ENCODE measurements at places on chromosomes 2 and 18.

GRCh38 chr2:203328760-203329540 lies 756 bp downstream of the ABI2 start:
- DNase-seq = peak; percentile 27

DNA sequence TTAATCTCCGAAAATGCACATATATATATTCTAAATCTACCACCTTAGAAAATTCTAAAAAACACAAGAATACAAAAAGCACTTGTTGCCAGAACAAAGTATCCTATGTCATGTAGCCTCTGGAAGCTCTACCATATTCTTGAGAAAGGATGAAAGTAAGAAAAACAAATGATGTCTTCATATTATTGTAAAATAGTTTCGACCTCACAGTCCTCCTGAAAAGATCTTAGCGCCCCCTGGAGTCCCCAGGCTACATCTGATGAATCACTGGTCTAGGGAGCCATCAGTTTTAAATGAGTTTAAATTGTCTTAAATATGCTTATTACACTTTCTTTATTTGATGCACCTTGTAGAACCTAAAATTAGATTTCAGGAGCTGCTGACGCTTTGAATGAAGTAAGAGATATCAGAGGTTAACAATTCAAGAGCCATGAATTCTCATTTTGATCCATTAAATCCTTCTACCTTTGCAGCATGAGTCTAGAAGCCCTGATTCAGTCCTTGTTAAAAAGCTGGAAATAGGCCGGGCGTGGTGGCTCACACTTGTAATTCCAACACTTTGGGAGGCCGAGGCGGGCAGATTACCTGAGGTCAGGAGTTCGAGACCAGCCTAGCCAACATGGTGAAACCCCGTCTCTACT lies 138.8 kb downstream of the MCFD2 start:
- DNase-seq = peak; percentile 75

DNA sequence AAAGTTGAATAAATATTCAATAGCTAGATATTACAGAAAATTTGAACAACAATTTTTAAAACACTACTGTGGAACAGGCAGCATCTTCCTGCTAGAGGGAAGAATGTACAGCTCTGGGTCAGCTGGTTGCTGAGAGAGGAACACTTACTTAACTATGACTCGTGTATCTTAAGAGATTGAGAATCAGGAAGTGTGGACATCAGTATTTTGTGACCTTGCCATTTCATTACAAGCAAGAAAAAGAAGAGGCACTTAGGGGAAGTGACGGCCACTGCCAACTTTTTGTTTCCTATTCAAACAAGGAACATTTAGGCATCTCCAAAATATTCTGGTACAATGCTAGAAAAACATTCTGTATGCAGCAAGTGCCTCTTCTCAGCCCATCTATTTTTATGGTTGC lies 45.9 kb downstream of the ITPRID2 start:
- DNase-seq = no peak

- no peak for DNase-seq
Measured at GRCh38 chr2:12076810-12077209, 330.4 kb downstream of the LPIN1 start.

DNA sequence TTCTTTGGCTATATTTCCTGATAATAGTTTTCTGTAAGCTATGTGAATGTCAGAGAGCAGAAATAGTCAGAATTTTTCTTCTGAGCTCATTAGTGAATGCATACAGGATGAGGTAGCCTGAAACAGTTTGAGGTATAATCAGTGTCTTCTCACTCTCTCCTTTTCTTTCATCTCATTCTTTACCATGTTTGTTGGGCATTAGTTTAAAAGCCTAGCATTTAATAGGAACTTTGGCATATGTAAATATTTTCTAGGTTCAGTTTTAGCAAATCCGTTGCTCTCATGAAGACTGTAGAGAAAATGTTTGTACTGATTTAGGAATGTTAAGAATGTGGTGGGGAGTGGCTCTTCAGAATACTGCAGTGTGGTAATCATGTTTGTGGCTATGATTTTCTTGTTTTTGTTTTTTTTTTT lies 119.4 kb downstream of the PARD3B start:
- peak; percentile 11 for DNase-seq

GRCh38 chr2:190486037-190486623 lies 48.4 kb downstream of the NEMP2 start:
- peak; percentile 35 for DNase-seq

- peak; percentile 92 for DNase-seq
Measured at GRCh38 chr2:100603948-100604633, 41.3 kb downstream of the PDCL3 start.

DNA sequence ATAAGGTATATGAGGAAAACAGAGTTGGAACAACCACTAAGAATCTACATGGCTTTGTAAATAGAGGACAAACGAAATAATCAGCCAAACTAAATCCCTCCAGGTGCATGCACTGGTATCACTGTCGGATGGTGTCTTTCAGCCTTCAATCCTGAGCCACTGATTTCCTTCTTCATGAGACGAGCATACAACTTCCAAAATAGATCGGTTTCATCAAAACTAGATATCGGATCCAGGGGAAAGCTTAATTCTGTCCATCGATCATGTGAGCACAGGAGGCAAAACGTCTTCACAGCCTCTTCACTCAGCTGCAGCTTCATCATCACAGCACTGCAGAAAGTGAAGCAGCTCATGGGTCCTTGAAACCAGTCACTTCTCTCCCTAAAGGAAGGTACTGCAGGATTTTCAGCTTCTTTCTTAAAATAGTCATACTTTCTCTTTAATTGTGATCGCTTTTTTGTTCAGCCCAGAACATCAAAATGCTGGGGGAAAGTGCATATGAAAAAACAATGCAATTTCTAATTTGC lies 80.5 kb downstream of the DTNB start:
- no peak for DNase-seq

DNA sequence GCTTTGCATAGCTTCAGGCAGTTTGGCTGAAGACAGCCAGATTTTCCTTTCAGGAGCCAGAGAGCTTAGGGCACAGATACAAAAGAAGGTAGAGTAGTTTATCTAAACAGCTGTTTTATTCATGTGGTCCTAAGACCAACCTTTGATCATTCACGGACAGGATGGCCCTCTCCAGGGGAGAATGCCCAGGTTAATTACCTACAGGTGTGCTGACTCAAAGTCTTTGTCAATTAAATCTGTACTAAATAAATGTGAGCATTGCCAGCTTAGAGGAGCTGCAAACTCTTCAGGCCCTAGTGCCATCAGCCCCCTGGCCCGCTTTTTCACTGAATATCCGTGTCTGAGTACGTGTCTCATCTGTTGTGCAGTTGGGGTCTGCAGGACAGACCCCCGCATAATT lies 554.7 kb downstream of the NUP35 start:
- DNase-seq = no peak

- no peak for DNase-seq
Measured at GRCh38 chr2:168052773-168053172, 194.6 kb downstream of the STK39 start.

DNA sequence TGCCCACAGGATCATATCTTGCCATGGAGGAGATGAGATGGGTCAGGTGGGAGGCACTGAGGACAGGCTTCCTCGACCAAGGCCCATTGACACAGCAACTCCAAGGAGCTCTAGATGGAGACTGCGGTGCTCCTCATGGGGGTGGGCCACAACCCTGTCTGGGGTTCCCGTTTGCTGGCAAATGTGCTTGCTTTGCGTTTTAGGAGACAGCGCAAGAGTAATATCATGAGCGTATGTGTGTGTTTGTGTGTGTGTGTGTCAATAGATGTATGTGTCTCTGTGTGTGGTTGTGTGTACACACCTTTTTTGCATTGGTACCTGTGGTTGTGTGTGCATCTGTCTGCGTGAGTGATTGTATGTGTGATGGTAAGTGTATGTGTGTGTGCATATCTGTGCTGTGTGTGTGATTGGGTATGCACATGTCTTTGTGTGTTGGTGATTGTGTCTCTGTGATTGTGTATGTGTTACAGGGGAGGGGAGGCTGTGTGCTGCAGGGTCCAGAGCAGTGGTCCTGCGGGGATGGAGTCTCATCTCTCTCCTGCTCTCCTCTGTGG lies 4.4 kb downstream of the FBLN7 start:
- no peak for DNase-seq

DNA sequence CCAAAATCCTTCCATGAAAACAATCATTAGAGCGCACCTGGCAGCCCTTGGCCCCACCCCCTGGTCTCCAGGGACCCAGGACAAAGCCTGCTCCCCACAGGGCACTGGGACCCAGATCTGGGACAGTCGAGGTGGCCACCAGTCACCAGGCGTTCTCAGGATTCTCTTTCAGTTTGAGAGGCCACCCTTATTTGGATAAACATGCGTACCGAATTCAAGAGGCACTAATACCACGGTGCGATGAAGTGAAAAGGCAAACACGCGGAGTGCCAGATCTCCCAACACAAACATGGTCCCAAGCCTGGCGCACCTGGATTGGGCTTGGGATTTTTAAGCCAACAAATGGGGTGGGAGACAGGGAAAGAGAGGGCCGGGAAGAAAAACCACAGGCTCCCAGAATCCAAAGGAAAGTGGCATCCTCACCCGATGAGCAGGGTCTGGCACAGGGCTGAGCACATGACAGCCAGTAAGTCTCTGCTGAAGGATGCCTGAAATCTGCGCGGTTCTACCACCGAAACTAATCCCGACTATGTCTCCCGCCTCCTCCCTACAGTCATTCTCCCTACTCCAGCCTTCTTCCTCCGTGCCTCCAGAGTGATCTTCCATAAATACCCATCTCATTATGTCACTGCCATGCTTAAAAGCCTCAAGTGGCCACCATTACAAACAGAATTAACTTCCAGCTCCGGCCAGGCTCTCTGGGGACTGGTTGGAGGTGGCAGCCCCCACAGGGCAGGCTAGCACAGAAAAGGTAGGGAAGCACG lies 60.9 kb upstream of the KLHL29 start:
- DNase-seq = no peak

DNA sequence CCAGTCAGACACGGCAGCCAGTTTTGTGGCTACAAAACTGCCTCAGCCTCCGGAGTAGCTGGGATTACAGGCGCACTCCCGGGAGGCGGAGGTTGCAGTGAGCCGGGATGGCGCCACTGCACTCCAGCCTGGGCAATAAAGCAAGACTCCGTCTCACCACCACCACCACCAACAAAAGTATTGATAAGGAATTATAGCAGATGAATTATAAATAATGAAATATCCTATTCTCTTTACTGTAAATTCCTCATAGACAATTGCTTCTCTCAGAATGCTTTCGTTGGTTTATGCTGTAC lies 1.4 kb upstream of the FAM161A start:
- DNase-seq = no peak

GRCh38 chr2:237280229-237280628 lies 133.7 kb downstream of the COL6A3 start:
- peak; percentile 61 for DNase-seq

GRCh38 chr2:62302631-62303435 lies 106.9 kb downstream of the B3GNT2 start:
- no peak for DNase-seq

DNA sequence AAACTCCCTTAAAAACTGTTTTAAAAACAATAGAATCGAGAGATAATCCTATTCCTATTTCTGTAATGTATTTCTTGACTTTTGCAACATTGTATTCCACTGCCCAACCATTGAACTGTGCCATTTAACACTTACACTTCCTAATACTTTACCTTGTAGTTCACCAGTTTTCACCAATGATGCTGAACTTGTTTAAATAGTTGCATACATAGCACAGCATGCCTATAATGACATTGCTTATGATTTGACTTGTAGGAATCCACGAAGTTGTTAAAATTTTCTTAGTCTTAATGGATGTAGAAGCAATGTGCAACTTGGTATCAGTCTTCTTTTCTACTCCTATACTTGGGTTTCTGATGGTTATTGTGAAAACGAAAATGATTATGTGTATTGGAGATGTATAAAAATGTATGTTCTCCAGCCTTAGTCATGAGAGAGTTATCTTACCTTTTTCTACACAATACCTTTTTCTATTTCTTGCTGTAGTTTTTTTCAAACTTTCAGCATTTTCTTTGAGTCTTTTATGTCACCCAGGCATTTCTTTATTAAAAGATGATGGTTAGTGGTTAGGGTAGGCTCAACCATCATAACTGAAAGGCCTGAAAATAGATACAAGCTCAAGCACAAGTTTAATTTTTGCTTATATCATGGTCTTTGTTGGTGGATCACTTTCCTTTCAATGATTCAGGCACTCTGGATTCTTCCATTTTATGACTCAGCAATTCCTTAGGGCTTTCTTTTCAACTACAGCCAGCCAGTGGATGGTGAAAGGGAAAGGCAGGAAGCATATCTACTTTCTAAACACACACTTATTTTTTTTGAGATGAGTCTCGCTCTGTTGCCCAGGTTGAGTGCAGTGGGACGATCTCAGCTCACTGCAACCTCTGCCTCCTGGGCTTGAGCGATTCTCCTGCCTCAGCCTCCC lies 9.4 kb downstream of the GPD2 start:
- DNase-seq = peak; percentile 63

DNA sequence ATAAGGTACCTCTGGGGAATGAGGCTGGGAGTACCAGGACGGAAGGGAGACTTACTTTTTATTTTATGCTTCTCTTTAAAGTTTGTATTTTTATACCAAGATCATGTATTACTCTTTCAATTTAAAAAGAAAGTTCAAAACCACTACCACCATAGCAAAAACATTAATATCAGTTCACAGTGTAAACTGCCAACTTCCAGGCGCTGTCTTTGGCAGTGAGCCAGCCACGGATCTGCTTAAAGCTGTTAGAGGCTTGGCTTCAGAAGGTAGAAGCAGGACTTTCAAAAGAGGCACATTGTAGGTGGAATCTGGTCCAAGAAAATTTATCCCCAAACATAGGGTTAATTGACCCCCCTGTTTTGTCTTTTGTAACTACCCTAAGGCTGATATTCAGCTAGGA lies 74.8 kb downstream of the B3GNT2 start:
- no peak for DNase-seq

DNA sequence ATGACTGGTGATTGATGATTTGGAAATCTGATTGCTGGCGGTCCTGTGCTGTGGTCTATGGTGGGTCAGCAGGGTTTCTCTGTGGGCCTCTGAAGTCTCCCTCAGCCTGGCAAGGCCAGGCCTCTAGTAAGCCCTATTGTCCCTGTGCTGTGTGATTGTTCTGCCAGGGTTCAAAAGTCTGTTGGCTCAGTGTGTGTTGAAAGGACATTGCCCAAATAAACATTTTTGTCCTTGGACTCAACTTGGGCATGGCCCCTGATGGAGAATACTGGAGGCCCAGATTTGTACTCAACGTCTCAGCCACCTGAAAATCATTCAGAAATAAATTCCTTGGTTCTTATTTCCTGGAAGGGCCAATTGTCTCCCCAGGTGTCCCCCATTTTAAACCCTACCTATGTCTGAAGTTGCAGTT lies 74.4 kb downstream of the MAP4K4 start:
- no peak for DNase-seq

DNA sequence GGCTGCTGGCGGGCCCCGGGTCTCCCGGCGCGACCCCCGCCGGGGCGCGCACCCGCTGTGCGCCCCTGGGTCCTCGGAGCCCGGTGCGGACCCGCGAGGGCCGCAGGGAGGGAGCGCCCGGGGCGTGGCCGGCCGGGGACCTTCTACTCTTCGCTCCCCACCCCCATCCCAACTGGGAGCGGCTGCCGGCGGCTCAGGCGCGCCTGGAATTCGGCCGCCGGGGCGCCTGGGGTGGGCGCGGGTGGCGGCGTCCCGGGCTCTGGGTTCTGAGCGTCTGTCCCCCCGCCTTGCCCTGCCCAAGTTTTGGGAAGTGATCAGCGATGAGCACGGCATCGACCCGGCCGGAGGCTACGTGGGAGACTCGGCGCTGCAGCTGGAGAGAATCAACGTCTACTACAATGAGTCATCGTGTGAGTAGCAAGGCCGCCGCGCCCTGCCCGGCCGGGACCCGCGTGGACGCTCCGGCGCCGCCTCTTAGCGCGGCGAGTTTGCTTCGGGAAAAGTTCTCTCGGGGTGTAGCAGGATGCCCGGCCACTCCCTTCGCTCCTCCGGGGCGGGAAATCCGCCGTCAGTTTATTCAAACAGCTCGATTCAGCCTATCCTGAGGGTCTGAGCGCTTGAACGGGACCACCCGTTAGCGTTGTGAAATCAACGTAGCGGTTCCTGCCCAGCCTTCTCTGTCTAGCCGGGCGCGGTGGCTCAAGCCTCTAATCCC lies 502 bp downstream of the TUBB6 start:
- peak; percentile 46 for DNase-seq

Data from COLO829 (cell line).